ENCODE measurements at places on chromosomes 7 and 10. TPM values are rescaled to one million over a fixed set of nuclear protein-coding genes. Genes with fewer than 3 reads are reported as not detected.
A peak's percentile ranks its signal among the peaks of the same experiment; 100 is the strongest.

DNA sequence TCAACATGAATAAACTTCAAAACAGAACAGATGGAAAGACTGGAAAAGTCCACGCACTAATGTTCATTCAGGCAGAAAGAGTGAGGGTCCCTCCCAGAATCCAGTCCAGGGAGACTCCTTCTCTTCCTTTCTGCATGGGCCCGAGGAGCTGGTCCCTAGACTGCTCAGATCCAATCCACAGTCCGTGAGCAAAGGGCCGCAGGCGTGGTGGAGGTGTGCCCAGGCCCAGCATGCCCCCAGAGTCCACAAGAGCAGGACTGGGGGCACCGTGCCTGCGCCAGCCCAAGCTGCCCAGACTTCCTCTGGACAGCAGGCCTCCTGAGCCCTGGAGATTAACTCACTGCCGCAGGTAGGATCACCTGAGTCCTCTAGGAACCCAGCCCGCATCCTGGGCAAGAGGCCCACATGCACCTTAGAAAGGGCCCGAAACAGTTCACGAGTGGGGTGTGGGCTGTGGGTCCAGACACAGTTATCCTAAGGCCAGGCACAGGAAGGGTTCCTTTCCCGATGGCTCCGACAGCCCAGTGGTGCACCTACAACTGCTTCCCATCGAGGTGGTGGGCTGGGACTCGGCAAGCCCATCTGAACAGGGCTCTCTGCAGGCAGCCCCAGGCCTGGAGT lies 531.0 kb downstream of the DNAJB6 start:
- DNase-seq = no peak

- DNase-seq = no peak
Measured at GRCh38 chr7:50409856-50410745, 40.0 kb downstream of the FIGNL1 start.

GRCh38 chr7:50436133-50436806 lies 13.9 kb downstream of the FIGNL1 start:
- DNase-seq = no peak

- DNase-seq = no peak
Measured at GRCh38 chr10:117250411-117250810, 9.5 kb downstream of the SLC18A2 start.

DNA sequence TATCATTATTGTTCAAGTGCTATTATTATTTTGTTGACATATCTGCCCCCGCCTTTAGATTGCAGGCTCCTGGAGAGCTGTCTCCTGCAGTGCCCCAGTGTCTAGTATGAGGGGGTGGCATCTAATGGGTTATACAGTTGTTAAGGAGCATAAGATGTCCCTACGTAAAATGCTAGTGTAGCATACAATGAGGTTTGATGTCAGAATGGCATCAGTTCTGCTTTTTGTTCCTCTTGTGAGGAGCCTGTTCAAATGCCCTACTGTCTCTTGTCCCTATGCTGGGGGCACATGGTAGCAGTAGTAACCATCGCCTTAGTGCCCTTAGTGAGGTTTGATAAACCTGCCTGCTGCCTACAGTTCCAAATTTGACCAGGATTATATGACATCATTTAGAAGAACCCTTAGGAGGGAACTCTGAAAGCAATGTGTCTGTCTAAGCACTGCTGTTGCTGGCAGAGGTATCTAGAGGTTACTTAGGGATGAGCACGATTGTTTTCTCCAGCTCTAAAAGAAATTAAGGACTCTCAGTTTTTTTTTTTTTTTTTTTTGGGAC lies 9.7 kb downstream of the CREM start:
- DNase-seq = no peak

Gene GNG11
- 133 TPM for total RNA-seq

GRCh38 chr7:7764520-7765396 lies 46.4 kb upstream of the RPA3 start:
- no peak for DNase-seq

Gene PIK3AP1
- 9.0 TPM for total RNA-seq

Gene OR2A7
- total RNA-seq = 2.6 TPM

GRCh38 chr10:86366033-86366901 lies at the start of gene GRID1:
GRID1 (minus strand) TSS chr10:86366795.
- peak; percentile 35 for DNase-seq

GRCh38 chr7:3518546-3518945 lies 217.5 kb downstream of the SDK1 start:
- no peak for DNase-seq

Gene C10orf120
- not detected for total RNA-seq

DNA sequence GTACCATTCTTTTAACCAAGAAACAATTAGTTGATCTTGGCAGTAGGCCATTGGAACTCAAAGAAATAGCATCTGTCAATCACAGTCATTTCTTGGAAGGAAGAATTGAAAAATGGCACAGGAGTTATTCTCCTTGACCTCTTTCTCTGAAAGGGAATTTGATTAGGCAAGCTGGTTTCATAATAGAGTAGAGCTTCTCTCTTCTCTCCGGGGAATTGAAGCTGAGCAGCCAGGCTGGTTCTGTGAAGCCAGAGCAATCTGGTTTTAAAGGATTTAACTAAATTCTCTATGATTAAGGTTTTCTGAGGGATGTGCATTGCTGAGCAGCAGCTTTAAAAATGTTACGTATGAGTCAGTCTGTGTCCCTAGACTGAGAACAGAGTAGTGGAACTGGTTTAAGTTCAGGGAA lies 70.2 kb downstream of the AHCYL2 start:
- DNase-seq = no peak

- DNase-seq = no peak
Measured at GRCh38 chr7:153217032-153217431, 457.5 kb downstream of the ACTR3B start.

Gene FGFBP3
- total RNA-seq = 3.1 TPM

- no peak for DNase-seq
Measured at GRCh38 chr7:73971322-73971703, 56.7 kb upstream of the ELN start.

Gene JAKMIP3
- 0.05 TPM for total RNA-seq

- no peak for DNase-seq
Measured at GRCh38 chr10:88037623-88038022, 174.2 kb downstream of the PTEN start.

- peak; percentile 62 for DNase-seq
Measured at GRCh38 chr7:106598663-106599342, 62.2 kb downstream of the CCDC71L start.

DNA sequence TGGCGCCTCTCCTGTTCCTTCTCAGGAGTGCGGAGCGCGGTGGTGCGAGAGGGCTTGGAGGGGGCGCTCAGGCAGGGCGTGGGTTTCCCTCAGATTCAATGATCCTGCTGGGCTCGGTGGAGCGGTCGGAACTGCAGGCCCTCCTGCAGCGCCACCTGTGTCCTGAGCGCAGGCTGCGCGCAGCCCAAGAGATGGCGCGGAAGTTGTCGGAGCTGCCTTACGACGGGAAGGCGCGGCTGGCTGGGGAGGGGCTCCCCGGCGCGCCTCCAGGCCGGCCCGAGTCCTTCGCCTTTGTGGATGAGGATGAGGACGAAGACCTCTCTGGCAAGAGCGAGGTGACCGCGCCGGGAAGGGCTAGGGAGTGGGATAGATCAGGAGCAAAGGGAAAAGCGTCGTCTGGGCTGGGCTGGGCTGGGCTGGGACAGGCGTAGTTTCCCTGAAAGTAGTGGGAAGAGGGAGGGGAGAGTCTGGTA lies 17.0 kb downstream of the FAM131B start:
- DNase-seq = peak; percentile 74

- no peak for DNase-seq
Measured at GRCh38 chr10:69662173-69662877, 32.3 kb downstream of the FAM241B start.

DNA sequence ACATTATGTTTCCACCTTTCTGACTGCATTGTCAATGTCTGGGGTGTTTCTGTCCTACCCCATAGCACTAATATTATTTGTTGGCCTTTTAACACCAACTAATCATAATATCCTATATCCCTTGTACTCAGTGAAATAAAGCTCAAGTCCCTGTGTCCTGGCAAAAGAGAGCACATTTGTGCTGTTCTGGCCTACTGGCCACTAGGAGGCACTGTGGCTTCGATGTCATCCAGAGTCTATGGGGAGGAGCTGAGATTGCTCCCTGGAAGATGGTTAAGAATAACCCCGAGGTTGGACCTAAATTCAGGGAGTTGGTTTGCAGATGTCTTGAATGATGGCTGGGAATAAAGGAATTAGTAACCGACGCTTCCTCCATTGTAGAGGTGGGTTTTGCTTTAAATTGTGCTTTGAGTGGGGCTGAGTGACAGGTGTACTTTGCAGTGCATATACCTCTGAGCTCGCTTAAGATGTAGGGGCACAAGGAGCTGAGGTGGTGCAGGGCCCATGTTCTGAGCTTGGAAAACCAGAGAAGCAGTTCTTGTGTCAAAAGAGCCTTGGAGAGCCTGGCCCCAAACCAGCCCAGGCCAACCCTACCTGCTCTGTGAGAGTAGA lies 191.2 kb upstream of the PRSS1 start:
- peak; percentile 62 for DNase-seq

GRCh38 chr10:65559369-65559768 lies 1366.5 kb upstream of the LRRTM3 start:
- DNase-seq = no peak

DNA sequence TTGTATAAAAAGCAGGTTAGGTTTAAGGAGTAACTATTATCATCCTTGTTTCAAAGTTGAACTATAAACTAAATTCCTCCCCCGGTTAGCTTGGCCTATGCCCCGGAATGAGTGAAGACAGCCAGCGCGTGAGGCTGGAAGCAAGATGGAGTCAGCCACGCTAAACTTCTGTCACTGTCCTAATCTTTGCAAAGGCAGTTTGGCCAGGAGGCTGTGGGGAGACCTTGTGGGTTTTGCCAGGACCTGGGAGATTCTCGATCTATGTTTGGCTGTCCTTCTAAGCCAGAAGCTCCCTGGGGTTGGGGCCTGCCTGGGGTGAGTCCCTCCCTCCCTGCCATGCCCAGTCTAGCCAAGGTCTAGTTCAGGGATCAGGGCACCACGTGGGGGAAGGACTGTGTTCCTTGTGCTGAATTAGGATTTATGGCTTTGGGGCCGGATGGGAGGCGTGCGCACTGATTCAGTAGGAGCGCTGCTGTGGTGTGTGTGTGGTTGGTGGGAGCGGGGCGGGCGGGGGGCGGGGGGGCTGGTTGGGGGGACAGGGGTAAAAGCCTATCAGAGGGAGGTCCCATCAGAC lies 871 bp upstream of the GTF2IRD1 start:
- no peak for DNase-seq

Gene OR2A5
- total RNA-seq = not detected

GRCh38 chr7:128867241-128867640 lies 4.6 kb downstream of the ATP6V1F start:
- no peak for DNase-seq

DNA sequence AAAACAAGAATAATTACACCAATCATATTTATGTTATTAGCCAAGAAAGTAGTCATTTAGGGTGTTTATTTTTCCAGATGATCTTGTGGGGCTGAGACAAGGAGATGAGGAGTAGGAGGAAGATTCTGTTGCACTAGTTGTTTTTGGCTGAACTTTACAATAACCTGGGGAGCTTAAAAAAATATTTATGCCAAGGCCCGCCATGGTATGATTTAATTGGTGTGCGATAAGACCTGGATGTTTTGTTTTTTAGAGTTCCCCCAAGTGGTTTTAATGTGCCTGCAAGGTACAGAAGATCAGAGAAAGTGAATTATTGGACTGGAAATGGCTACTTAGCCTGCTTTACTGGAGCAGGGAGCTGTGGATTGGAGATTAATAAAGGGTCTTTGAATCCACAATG lies 7.1 kb upstream of the ZNF282 start:
- no peak for DNase-seq

DNA sequence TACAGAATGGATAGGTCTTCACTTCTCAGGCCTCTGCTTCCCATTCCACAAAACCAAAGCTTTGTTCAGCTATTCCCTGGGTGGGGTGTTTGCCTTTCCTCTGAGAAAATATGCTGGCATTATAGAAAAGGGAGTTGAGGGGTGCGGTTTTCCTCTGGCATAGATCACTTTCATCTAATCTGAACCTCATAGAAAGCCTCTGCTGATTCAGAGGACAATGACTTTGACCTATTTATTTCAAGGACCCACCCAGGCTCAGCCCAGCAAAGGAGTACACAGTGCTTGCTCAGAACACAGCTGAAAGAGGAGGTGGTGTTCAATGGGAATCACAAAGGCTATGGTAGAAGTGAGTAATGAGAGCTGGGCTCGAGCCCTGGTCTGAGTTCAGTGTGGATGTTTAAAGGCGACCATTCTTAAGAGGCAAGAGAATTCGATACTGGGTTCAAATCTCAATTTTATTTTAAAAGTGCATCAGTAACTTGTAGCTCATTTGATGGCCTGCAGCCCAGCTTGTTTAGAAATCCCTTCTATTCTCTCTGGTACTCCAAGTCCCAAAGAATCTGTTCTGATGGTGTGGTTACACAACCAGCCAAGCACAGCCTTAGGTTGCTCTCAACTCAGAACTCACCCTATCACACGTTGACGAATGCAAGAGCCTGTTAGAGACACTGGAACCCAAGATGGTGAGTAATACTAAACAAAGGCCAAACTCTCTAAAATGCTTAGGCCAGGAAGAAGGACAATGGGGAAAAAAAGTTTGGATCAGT lies 1012.8 kb downstream of the LRMDA start:
- no peak for DNase-seq

GRCh38 chr10:77350711-77351119 lies 286.9 kb downstream of the KCNMA1 start:
- DNase-seq = no peak

Gene VWA2
- 2.4 TPM for total RNA-seq

DNA sequence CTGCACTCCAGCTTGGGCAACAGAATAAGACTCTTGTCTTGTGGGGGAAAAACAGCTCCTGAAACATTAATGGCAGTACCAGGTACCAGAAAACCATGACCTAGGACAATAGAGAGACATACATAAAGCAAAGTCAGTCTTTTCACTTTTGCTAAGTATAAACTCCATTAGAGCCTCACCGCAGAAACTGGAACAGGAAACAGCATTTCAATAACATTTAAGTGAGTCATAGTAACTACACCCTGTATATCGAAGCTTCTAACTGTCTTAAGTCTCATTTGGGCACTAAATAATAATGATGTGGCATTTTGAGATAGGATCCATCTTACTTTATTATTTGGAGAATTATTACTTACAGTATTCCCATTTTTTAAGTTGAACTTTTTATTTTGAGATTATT lies 517.8 kb upstream of the CELF2 start:
- no peak for DNase-seq

All from endothelial cell (in vitro differentiated cells).